ENCODE measurements at places on chromosomes 6 and 20.

- peak; percentile 33 for DNase-seq
Observed at GRCh38 chr6:64680446-64680845, 1026.6 kb downstream of the EYS start.

- no peak for DNase-seq
Observed at GRCh38 chr20:5122873-5123260, 3.1 kb upstream of the PCNA start.

GRCh38 chr20:23409800-23410199 lies 11.5 kb downstream of the NAPB start:
- DNase-seq = no peak

DNA sequence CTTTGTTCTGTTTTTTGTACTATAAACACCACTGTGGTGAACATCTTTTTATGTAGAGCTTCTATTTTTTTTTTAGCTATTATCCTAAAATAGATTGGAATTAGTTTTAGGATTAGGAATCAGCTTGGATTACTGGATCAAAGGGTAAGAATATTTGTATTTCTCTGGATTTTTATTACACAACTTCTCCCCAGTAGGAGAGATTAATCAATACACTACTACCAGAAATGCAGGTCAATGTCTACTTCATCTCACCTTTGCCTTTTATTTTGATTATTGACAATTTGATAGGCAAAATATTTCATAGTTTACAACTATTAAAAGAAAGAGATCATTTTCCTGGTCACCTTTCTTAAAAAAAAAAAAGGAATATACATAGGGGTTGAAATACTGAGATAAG lies 191.9 kb downstream of the TSHZ2 start:
- DNase-seq = no peak

- DNase-seq = no peak
Observed at GRCh38 chr20:35539756-35540212, 2.1 kb upstream of the ERGIC3 start.

DNA sequence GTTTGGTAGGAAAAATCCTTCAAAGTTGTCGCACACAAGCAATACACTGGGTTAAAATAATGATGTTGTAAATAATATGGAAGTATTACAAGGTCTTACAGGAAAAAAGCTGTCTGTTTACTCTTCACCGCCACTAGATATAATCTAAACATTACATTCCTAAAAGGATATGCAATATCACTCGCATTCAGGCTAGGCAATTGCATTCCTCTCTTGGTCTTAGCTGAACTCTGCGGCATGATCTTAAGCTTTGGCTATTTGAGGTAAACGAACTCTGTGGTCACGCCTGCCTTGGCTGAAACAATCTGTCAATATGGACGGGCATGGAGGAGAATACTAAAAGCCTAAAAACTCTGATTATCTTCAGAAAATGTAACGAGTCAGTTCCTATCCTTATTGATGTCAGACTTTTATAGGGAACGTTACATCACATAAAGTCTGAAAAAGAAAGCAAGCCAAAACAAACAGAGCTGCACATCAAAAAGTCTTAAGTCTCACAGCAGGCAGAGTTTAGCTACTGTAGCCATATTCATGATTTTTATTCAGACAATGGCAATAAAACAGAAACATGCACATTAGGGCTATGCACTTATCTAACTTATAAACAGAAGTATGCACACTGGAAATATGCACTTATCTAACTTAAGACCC lies 30.8 kb upstream of the FILIP1 start:
- peak; percentile 9 for DNase-seq

- no peak for DNase-seq
Observed at GRCh38 chr6:68013780-68014515, 621.1 kb upstream of the ADGRB3 start.

DNA sequence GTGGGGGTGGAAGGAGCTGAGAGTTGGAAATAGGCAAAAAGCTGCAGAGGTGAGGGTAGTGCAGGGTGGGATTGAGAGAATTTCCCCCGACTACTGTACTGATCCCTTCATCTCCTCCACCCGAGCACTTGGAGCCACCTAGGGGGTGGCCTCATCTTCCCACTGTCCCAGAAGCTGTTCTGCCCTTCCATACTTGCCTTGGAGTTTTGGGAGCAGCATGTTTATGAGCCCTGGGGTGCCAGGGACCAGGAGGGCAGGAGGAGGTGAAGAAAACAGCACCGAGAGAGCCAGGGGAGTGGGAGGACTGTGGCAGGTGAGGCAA lies 34.0 kb upstream of the HLA-A start:
- no peak for DNase-seq

DNA sequence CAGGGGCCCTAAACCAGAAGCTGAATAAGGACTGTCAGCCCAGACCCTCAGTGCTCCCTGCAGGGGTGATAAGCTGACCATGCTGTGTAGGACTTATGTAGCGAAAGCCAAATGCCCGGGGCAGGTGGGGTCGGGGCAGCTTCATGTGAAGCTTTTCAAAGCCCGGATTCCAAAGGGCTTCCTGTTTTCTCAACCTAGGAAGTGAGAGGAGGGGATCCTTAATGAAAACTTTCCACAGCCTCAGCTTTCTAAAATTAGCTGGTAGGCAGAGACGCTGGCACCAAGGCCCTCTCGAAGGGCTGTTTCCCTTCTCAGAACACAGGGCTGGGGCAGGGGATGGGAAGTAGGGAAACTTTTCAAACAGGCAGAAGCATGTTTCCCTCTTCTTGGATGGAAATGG lies 148.9 kb downstream of the NFATC2 start:
- no peak for DNase-seq

DNA sequence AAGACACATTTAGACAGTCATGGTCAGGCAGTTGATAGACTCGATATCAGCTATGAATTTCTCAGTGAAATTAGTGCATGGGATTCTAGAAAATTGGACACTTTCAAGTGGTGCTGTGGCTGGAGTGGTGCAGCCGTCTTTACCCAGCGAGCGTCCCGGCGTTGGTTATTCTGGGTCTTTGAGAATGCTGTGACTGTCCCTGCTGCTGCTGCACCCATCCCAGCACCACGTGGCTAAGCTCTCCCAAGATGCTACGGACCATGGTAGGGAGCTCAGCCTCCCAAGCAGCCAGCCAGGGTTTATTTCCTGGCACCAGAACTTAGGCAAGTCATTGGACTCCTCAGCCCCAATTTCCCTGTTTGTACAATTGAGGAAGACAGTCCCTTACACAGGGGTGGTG lies 147.2 kb upstream of the RPS6KA2 start:
- no peak for DNase-seq

DNA sequence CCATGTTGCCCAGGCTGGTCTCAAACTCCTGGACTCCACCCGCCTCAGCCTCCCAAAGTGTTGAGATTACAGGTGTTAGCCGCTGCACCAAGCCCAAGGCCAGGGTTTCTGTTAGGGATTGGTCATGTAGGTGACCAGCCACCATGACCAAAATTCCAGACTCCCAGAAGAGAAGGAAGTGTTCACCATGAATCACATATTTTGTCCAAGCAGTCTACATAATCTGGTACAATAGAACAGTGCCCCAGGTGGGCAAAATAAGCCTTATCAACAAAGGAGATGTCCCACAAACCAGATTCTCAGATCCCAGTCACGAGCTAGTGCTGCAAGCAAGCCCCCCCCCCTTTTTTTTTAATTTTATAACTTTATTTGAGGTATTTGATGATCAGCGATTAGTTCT lies 20.0 kb downstream of the ZNF341 start:
- no peak for DNase-seq

GRCh38 chr20:10646006-10646405 lies 27.8 kb downstream of the JAG1 start:
- DNase-seq = no peak

DNA sequence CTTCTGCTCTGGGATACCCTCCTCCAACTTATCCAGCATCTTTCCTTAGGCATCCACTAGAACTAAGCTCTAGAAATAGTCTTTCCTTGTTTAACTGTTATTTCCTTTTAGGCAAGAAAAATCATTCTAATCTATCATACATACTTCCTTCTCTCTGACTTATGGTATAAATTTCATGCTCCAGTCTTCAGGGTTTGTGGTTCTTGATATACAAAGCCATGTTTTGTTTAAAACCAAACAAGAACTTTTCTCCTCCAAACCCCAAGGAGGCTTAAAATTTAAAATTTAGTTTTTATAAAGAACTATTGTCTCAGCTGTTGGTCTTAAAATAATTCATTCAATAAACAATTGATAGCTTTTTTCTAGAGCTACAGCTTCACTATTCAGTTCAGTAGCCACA lies 77.2 kb downstream of the CD164 start:
- DNase-seq = no peak

GRCh38 chr20:18019068-18019467 lies 38.6 kb downstream of the OVOL2 start:
- DNase-seq = no peak

GRCh38 chr6:85436939-85437495 lies 12.9 kb upstream of the NT5E start:
- no peak for DNase-seq

DNA sequence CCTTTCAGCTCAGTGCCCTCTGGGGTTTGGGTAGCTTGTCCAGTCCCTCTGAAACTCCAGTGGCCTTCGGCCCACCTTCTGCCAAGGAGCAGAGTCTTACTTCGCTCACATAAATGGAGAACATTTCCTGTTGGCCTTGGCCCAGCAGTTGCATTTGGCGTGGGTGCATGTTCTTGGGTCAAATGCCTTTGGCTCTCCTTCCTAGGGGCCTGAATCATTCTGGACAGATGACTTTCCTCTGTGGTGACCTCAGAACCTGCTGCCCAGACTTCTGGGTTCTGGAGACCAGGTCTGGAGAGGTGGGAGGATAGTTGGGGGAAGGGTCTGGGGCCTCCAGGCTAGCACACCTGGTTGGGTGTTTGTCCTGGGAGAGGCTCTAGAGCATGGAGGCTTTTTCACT lies 29.3 kb downstream of the BCAS4 start:
- DNase-seq = no peak

- no peak for DNase-seq
Observed at GRCh38 chr6:35093783-35094182, 47.4 kb downstream of the TCP11 start.

DNA sequence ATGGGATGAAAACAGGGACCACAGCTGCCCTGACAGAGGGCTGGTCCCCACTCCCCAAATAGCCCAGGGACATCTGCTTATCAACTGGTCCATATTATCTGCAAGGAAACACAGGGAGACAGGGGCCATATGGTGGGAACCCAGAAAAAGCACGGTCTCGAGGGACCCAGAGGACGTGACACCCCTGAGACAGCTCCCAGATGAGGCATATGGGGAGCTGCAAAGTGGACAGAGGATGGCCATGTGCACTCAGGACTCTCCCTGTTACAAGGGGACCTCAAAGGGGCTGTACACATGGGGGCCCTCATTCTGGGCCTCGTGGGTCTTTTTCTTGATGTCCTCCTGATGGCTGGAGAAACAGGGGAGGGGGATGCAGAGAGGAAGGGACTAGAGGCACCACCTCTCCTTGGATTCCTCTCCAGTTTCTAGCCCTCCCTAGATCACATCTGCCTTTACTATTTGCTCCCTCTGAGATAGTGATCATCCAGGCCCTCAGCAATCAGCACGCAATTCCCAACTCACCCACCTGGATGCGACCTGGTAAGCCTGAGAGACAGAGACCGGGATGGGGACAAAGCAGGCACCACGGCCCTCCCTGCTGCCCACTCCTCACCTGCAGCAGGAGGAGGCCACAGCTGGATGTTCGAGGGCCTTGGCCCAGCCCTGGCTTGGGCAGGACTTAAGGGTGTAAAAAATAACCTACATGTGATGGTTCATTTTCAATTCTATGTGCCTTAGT lies 13.1 kb upstream of the HLA-G start:
- no peak for DNase-seq

GRCh38 chr20:16216227-16216913 lies 356.9 kb downstream of the KIF16B start:
- DNase-seq = no peak

DNA sequence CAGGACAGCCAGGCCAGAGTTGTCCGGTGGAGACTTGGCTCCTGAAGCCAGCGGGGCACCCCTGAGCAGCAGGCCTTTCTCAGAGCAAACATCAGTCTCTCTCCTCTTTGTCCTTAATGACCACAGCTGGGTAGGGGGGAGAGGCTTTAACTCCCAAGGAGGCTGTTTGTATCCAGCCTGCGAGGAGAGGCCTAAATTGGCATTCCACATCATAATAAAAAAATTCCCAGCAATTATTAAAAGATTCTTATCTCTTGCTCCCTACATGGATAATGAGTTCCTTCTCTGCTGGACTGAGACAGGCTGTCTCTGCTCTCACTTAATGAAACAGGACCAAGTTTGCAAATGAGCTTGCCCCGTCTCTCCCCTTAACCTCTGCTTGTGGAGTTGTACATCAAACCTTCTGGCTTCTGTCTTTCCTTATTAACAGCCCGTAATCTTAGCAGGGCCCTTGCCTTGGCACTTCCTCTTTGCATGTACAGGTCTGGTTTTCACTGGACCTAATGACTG lies 838.2 kb downstream of the MAFB start:
- no peak for DNase-seq

- no peak for DNase-seq
Observed at GRCh38 chr6:22754061-22754460, 184.7 kb downstream of the HDGFL1 start.

DNA sequence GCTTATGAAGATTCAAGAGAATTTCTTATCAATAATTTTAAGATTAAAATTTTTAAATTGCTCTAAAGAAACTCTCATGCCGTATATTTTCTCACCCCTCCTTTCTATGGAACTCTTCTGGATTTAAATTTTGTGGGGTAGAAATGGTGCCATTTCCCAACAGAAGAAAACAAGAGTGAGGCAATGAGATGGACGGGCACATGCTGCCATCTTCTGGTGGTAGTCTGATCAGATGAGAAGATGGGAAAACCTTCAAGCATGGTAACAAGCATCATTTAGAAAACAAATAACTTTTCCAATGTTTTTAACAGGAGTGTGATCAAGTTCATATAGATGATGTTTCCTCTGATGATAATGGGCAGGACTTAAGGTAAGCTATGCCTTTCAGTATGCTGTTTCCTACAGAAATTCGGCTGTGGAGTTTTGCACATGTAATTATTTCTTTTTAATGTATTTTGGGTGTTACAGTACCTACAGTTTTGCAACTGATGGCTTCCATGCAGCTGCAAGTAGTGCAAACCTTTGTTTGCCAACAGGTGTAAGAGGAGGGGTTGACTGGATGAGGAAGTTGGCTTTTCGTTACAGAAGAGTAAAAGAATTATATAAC lies 271.4 kb downstream of the EYA4 start:
- peak; percentile 27 for DNase-seq

DNA sequence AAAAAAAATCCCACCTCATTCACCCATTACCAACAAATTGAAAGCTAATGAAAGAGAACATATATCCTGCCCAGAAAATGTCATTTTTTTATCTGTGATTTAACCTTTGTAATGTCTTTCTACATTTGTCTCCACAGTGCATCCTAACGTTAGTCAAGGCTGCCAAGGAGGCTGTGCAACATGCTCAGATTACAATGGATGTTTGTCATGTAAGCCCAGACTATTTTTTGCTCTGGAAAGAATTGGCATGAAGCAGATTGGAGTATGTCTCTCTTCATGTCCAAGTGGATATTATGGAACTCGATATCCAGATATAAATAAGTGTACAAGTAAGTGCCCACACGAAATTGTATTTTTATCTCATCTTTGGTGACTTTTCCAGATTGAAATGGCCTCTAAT lies 30.0 kb downstream of the RSPO3 start:
- DNase-seq = no peak

GRCh38 chr20:3933218-3933617 lies 44.0 kb downstream of the PANK2 start:
- no peak for DNase-seq
